Cerebellar nuclear complex (tissue), 1 donor: ENCODE measurements at places on chromosomes 1 and 21.

DNA sequence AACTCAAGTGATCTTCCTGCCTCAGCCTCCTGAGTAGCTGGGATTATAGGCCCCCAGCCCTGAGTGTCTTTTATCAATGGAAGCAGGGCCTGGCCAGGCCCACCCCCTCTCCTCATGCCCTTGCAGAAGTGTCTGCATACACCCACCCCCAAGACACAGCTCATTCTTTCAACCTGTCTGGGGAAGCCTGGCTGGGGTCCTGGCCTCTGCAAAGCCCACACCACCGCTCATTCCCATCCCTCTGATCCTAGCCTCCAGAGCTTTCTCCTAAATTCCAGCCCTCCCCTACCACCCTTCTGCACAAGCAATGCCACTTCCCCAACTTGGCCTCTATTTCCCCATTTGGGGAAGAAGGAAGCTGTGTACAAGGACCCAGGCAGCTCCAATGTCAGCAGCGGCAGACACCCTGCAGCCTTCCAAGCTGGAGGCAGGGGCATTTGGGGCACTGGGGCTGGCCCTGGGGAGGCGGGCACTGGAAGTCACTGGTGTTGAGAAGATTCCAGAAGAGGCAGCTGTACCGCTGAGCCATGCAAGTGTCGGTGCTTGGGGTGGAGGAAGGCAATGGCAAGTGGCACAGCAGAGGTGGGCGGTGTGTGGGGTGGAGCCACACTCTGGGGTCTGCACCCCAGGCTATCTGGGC is 33.7 kb upstream of the ARF1 start:
- DNase-seq: no peak

- DNase-seq: no peak
Measured at GRCh38 chr1:53556657-53557227, 97.5 kb downstream of the DMRTB1 start.

- DNase-seq: no peak
Measured at GRCh38 chr1:21904704-21905520, 32.2 kb downstream of the HSPG2 start.

DNA sequence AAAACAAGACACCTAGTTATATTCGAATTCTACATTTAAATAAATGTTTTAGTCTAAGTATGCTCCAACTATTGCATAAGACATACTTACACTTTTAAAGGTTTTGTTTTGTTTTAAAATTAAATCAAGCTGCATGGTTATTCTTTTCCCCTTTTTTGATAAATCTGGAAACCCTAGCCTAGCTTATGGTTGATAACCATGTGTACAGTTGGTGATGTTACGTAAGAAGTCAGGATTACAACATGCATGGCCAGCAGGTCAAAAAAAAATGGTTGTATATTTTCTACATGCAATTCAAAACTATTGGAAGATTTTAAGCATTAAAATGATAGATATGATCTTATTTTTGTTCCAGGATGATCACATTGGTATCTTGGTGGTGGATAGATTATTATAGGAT is 1600.6 kb downstream of the PLA2G4A start:
- DNase-seq: no peak

DNA sequence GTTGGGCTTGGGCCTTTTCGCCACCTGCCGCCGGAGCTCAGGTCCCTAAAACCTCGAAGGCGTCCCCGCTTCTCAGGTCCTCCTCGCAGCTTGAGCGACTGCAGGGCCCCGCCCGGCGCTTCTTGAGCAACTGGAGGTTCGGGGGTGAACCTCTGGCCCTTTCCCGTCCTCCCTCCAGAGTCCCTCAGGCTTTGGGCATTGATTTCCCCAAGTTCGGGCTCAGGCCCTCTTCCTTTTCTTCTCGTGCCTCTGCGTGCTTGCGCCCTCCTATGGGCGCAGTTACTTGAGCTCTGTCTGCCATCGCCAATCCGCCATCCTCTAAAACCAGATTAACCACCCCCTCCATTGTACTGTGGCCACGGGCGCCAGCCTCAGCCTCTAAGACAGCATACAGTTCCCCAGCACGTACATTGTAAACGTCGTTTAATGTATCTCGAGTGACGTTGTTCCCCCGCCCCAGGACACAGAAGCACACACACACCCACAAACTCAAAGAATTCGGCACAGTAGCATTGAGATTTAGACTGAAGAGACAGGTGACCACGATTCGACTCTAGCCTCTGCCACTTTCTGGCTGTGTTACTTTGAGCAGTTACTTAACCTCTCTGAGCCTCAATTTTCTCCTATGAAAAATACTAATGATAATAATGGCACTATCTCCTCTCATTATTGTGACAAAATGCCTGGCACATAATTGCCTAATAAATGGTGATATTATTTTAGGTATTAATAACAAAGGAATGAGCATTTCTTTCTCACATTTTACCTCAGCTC is 22.6 kb downstream of the BTG2 start:
- no peak for DNase-seq

GRCh38 chr21:37101384-37101783 is 28.3 kb downstream of the TTC3 start:
- DNase-seq: no peak

- no peak for DNase-seq
Measured at GRCh38 chr1:38872401-38873026, 634 bp downstream of the MYCBP start.

DNA sequence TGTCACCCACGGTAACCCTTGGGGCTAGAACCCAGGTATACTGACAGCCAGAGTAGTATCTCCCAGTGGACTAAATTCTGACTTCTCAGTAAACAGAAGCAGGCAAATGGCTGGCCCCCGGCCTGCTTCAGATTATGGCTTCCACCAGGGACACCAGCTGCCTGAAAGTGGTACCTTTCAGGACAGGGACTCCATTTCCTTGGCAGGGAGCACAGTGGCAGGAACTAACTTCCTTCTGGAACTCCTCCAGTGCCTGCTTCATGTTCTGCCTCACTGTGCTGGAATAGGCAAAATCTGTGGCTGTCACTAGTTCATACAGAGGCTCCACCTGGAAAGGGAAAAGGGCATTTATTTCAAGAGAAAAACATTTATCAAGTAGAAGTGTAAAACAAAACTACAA is 32.7 kb downstream of the C8B start:
- peak; percentile 64 for DNase-seq

- DNase-seq: no peak
Measured at GRCh38 chr1:59026472-59026948, 242.7 kb upstream of the JUN start.

- no peak for DNase-seq
Measured at GRCh38 chr1:154622503-154623039, 14.6 kb upstream of the ADAR start.

DNA sequence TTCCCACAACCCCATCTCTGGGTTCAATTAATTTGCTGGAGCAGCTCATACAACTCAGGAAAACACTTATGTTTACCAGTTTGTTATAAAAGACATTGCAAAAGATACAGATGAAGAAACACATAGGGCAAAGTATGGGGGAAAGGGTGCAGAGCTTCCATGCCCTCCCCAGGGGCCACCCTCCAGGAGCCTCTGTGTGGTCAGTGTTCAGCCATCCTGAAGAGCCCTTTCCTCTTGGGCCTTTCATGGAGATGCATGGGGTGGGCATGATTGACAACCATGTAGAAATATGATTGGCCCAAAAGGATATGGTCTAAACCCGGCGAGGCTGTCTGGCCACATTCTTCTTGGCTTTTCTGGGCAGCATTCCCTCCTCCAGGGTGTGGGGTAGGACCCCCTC is 56.8 kb upstream of the PDE9A start:
- DNase-seq: no peak

GRCh38 chr1:154863315-154864174 is 6.5 kb downstream of the KCNN3 start:
- DNase-seq: no peak

GRCh38 chr1:246503341-246503740 is 3.7 kb downstream of the SMYD3 start:
- no peak for DNase-seq

GRCh38 chr1:4150262-4150661 is 250.2 kb upstream of the C1orf174 start:
- no peak for DNase-seq

DNA sequence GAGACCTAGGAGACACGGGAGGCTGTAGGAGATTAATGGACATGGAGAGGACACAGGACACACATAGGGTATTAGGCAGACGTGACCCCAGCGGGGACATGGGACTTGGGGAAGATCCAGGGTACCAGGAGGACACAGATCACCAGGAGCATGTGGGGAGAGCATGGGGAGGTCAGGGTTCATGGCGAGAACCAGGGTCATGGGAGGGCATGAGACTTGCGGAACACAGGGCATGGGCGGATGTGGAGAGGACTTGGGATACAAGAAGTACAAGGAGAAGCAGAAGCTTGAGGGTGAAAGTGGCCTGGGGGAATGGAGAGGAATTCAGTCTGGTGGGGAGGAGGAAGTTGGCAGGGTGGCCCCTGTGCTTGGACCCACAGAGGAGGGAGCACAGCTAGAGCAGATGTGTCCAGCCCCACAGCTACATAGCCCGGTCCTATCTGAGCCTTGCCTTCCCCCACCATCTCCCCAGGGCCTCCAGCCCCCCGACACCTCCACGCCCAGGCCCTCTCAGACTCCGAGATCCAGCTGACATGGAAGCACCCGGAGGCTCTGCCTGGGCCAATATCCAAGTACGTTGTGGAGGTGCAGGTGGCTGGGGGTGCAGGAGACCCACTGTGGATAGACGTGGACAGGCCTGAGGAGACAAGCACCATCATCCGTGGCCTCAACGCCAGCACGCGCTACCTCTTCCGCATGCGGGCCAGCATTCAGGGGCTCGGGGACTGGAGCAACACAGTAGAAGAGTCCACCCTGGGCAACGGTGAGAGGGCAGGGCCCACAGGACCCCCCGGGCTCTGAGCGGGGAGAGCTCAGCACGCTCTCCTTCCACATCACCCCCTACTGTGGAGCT is 12.1 kb downstream of the TIE1 start:
- no peak for DNase-seq

DNA sequence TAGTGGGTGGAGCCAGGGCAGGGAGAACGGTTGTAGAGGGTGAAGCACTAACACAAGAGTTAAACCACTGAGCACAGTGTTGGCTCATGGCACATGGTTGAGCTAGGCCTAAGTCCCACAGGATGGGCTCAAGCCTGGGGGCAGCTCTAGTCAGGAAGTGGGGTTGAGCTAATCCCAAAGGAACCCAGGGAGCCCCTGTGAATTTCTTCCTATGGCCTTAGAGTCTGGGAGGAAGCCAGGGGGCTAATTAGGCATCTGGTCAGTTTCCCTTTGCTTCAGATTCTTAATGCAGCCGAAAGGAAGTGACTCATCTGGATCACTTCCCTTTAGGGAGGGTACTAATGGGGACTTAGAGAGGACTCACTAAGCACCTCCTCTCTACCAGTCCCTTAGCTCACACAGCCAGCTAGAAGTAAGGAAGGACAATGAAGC is 10.1 kb downstream of the CFAP45 start:
- DNase-seq: no peak

GRCh38 chr1:223109581-223110026 is 33.4 kb downstream of the TLR5 start:
- no peak for DNase-seq

DNA sequence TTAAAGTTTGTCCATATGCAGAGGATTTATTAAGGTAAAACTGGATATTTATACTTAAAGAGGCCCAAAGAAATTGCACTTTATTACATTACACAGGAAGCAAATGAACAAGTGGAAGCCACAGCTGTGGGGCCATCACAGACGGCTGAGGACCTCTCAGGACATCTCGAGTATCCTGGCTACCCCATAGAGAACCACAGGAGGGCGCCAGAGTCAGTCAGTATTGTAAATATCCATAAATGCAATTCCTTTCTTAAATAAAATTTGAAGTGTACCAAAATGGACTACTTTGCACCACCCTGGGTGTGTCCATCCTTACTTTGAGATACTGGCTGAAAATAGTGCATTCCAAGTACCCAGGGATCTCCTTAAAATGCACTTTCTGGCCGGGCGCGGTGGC is 257.2 kb downstream of the MRPL39 start:
- no peak for DNase-seq

DNA sequence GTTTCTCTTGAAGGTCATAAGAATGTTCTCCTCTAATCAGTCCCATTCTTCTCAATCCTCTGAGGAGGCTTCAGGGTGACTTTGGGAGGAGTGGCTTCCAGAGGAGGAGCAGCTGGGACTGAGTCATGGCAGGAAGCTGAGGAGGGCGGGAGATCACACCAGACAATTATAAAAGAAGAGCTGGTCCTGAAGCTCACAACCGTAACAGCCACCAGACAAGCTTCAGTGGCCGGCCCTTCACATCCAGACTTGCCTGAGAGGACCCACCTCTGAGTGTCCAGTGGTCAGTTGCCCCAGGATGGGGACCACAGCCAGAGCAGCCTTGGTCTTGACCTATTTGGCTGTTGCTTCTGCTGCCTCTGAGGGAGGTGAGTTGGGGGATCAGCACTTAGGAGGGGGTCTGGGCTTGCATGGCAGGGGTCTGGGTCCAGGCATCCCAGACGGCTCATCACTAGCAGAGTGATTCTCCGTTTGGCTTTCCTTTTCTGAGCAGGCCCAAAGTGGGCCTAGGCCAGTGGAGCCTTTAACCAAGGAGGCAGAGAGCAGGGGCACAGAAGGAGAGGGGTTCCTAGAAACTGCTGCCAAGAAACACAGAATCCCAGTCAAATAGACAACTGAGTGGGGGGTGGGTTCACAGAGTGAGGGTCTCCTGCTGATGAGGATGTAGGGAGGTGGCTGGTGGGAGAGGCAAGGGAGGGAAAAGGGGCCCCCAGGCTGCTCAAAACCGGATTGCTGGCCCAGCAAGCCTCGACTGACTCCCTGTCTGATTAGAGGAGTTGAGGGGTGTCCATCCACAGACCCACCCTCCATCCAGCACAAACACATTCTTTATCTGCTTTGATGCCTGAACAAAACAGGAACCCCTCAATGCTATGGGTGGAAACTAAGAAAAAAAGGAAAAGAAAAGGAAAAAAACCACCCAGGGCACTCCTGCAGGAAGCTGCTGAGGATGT is at the start of gene ECM1:
ECM1 (plus strand) TSS at position 198 of the 953 bp plus-strand sequence; CDS start at position 299, 101 bp downstream.
- DNase-seq: no peak

GRCh38 chr1:7326366-7326765 is 444.7 kb upstream of the VAMP3 start:
- DNase-seq: no peak

- DNase-seq: no peak
Measured at GRCh38 chr1:220511179-220511578, 16.8 kb upstream of the MARK1 start.

- no peak for DNase-seq
Measured at GRCh38 chr1:39808784-39809517, 20.3 kb upstream of the BMP8B start.

DNA sequence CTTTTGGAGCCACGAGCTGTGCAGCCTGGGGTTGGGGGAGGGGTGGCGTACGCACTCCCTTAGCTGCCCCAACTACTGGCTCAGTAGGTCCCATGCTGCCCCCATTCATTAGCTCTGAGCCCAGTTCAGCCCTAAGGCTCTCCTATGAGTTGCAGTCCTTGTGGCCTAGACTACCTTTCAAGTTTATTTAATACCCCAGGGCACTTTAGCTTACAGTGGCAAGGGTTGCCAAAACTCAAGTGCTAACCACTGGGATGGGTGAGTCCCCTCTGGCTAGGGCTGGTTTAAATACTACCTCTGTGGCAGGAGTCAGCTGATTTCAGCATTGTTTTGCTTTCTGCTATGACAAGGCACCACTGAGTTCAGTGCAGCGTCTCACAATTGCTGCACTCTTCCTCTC is 118.2 kb downstream of the ODF2L start:
- DNase-seq: no peak
